ENCODE measurements at places on chromosomes 6 and 20.

GRCh38 chr20:60252866-60253265, 294.6 kb downstream of the CDH26 start:
- no peak for DNase-seq

GRCh38 chr20:25065625-25066338, 7.8 kb upstream of the ACSS1 start:
- DNase-seq = peak; percentile 72

DNA sequence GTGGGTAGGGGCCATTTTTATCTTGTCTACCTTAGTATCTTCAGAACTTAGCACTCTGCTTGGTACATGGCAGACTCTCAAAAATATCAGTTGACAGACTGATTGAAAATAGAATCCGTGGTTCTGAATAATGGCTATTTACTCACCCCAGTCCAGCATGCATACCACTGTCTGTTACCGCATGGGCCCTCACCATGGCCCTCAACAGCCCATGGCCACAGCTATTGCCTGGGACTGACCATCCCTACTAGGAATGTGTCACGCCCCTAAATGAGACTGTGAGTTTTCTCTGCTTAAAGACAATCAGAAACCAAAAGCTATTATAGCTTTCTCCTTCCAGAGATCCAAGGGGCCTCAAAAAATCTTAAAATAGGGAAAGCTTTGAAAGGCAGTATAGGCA, 207.7 kb downstream of the ATXN1 start:
- no peak for DNase-seq

GRCh38 chr6:36120539-36120938, 9.8 kb upstream of the MAPK13 start:
- no peak for DNase-seq

- no peak for DNase-seq
These were observed 50.1 kb upstream of the RNF24 start for GRCh38 chr20:4065391-4065844.

- no peak for DNase-seq
These were observed 19.9 kb downstream of the DSP start for GRCh38 chr6:7561153-7561964.

GRCh38 chr20:753897-754635, 14.2 kb downstream of the SLC52A3 start:
- no peak for DNase-seq

DNA sequence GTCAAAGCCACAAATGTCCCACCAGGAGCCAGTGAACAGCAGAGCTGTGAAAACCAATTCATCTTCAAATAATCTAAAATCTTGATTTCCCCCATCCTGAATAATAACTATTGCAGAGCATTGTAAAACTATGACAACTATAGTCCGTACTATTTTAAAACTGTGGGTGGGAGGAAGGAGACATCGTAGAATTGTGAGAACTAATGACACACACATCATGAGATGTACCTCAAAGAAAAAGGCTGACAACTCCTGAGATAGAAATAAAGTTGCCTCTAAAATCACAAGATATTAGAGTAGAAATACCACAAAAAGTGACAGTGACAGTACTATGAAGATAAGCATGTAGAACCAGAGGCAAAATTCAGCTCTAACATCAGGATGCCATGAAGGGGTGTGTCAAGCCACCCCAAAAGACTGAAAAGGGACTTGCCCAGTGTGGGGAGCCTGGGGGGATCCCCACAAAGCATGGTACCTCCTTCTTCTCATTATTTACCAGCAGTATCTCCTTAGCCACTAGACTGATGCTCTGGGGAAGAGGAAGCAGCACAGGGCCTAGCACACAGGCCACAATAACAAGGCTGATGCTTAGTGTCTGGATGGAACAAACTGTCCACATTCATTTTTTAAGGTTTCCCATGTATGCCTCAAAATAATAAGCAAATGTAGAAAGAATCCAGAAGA, 13.4 kb downstream of the NAPB start:
- DNase-seq = no peak

GRCh38 chr20:53597521-53598120, 4.0 kb upstream of the ZNF217 start:
- no peak for DNase-seq

GRCh38 chr6:12119085-12119588, 107.0 kb downstream of the HIVEP1 start:
- no peak for DNase-seq

DNA sequence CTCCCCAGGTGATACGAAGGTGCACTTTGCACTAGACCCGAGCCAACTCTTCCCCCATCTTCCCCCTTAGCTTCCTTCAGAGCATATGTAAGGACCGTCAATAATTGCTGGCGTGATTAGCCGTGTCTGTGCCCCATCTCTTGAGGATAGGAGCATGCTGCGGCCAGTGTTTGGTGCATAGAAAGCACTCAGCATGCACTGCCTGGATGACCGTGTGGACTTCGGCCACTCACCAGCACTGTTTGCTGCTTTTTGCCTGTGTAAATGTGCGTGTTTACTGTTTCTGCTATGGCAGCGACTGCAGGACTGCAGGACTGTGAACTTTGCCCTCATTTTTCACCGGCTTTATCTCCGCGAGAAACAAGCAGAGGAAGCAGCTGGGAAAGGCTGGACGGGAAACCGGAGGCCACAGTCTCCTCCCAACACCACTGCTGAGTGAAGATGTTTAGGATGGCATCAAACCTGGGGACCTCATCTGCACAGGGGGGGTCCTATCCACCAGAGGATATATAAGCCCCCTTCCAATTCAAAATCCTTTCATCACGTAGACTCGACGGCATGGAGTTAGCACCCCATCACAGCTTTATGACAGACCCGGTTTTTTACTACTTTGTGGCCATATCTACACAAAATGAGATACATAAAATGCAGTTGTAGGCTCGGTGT, 150.6 kb upstream of the AFDN start:
- DNase-seq = no peak

DNA sequence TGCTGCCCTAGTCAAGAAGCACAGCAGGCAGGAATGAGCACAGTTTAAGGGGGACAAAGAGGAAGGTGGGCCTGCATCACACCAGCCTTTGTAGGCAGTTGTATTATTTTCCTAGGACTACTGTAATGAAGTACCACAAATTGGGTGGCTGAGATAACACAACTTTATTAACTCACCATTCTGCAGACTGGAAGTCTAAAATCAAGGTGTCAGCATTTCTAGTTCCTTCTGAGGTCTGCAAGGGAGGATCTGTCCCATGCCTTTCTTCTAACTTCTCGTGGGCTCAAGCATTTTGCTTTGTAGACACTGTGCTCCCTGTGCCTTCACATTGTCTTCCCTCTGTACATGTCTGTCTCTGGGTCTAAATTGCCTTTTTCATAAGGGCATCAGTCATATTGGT, 488.5 kb upstream of the JARID2 start:
- DNase-seq = no peak

DNA sequence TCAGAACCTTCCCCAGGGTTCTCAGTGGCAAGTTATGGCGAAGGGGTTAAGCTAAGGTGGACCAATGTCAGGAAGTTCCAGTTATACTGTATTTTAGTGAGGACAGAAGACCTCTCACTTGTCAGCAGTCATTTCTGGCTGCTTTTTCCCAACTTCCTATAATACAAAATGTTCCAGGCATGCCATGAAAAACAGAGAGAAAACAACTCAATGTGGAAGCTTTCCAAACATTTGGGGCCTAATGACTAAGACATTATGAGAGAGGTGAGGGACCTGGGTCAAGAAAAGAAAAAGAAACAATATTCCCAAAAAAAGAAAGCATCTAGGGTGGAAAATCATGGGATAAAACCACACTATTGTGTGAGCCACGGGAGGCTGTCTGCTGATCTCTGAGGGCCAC, 99.9 kb upstream of the MAP3K4 start:
- DNase-seq = no peak

GRCh38 chr6:138349891-138350290, 27.8 kb upstream of the SMIM28 start:
- DNase-seq = no peak

DNA sequence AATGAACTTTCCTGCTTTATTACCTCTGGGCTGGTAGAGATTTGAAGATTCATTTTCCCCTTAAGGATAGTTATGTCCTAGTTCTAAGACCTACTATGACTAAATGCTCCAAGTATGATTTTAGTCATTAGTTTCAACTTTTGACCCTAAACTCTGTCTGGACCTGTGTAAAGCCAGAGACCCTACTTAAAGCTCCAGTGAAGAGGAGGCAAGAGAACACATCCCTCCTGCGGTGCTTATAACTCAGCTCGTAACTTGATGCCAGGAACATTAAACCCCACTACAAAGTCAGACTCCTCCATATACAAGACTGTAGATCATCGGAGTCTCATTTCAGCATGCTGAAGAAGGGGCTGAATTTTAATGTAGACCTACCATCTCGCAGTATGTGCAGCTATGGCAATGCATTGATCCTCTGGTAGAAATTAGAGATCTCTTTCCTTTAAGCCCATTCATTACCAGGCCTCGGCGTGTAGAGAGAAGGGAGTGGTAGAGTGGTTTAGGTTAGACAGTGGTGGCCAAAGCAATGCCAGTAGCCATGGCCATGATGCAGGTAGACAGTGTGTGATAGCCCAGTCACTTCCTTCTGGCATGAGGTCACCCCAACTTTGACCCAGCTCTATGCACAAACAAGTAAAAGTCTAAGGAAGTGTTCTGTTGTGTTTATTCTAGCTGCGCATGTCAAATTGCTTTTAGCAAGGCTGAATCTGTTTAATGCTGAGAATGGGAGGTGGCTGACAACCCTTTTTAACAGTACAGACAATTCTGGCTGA, 34.8 kb upstream of the MYB start:
- no peak for DNase-seq

- no peak for DNase-seq
These were observed 79.1 kb upstream of the MAN1A1 start for GRCh38 chr6:119428633-119429032.

DNA sequence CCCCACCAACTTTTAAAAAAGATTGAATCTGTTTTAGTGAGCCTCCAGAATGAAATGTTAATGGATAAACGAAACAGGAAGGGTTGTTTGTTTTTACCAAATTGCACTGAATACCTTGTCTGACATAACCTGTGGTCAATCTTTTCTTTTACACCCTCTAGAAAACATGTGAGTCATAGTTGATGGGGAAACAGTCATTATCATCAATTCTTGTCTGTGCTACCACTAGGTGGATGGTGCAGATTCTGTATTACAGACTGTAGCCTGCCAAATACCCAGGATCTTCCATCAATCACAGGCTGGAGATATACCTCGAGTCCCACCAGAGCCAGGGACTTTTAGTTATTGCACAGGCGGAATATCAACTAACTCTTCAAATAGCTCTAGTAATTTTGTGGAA, 29.5 kb upstream of the PKIB start:
- no peak for DNase-seq

- DNase-seq = no peak
These were observed 50.0 kb downstream of the SASH1 start for GRCh38 chr6:148392671-148393070.

Measured in dorsolateral prefrontal cortex (tissue), 122 donors.